ENCODE measurements at places on chromosomes 4 and X. TPM values are rescaled to one million over a fixed set of nuclear protein-coding genes. Genes with fewer than 3 reads are reported as not detected.

GRCh38 chrX:12332786-12333347, 194.6 kb downstream of the FRMPD4 start:
- H3K36me3 ChIP-seq: no peaks in the 10 kb centered on the region
- no peaks in the 10 kb centered on the region for H3K4me1 ChIP-seq
- no peak for DNase-seq
- no peak overlapping the region for H3K4me3 ChIP-seq
- H3K27ac ChIP-seq: no peak overlapping the region
- no peaks in the 10 kb centered on the region for H3K27me3 ChIP-seq

DNA sequence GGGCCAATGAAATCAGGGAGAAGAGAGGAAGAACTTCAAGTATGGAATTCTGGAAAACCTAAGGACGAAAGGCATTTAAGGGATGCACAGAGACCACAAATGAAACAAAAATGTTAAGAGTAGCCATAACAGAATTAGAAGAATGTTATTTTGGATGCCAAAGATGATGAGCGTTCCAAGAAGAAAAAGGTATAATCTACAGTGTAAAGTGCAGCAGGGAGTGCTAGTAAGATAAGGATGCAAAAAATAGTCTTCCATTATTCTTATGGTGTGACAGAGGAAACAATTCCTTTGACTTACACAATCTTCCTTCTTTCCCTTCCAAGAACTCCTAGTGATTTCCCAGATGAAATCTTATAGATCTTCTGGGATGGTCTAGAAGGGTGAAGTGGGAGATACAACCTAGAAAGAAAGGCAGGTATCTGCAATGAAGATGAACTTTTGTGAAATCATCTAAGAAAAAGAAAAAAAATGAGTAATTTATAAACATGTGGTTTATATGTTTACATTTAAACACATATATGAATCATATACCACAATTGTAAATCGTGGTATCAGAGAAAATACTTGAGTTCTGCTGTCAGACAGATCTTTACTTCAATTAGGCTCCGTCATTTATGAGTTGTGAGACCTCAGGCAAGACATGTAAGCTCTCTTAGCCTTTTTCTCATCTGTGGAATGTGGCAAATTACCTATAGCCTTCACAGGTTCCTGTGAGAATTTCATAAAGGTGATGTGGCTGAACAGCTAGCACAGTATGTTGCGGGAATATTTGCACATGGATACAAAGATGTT, 8.1 kb downstream of the MORF4L2 start:
- no peak overlapping the region for H3K27ac ChIP-seq
- no peaks in the 10 kb centered on the region for H3K27me3 ChIP-seq
- peaks cover 10% of the 10 kb centered on the region for H3K36me3 ChIP-seq
- DNase-seq: no peak
- no peak overlapping the region for H3K4me3 ChIP-seq

GRCh38 chrX:41705680-41706374, 17.1 kb downstream of the GPR34 start:
- H3K27ac ChIP-seq: no peak overlapping the region
- no peaks in the 10 kb centered on the region for H3K27me3 ChIP-seq
- peaks cover 6% of the 10 kb centered on the region for H3K4me1 ChIP-seq
- H3K4me3 ChIP-seq: no peak overlapping the region
- DNase-seq: no peak
- H3K36me3 ChIP-seq: no peaks in the 10 kb centered on the region

DNA sequence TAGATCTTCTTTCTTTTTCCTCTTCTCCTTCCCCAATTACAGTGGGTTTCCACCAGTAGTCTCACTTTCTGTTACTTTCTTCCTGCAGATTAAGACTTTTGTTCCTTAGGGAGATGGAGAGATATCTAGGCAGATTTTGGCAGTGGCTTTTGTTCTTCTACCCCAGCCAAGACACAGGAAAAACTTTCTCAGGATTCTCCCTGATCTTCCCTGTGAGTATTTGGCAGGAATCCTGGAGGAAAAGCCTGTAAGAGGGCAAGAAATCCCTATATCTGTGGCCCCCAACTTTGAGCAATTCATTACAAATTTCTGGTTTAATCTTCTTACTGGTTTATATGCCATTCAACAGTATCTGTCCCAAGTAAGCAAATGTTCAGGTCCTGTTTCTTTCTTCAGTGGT, 21.9 kb downstream of the SLC9A7 start:
- no peaks in the 10 kb centered on the region for H3K36me3 ChIP-seq
- no peaks in the 10 kb centered on the region for H3K27me3 ChIP-seq
- DNase-seq: no peak
- no peak overlapping the region for H3K27ac ChIP-seq

SPIN2B gene
- polyA plus RNA-seq: 20.5 TPM

PGRMC2 gene
- 23.6 TPM for polyA plus RNA-seq

DNA sequence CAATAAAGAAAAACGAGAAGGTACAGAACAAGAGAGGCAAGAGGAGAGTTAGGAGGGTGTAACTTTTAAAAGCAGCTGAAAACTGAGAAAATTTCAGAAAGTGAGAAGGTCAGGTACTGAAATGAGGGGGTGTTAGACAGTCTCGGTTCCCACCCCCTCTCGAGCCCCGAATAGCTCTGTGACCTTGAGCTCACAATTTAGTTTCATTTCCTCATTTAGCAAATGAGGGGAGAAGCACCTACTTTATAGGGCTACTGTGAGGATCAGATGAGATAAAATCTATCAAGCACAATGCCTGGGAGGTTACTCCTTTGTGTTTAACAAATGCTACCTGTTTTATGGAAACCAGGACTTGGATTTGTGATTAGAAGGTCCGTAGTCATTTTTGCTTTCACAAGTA, 4.9 kb downstream of the UGT8 start:
- no peaks in the 10 kb centered on the region for H3K4me1 ChIP-seq
- H3K27ac ChIP-seq: no peak overlapping the region
- no peak overlapping the region for H3K4me3 ChIP-seq
- H3K27me3 ChIP-seq: no peaks in the 10 kb centered on the region
- no peak for DNase-seq

DNA sequence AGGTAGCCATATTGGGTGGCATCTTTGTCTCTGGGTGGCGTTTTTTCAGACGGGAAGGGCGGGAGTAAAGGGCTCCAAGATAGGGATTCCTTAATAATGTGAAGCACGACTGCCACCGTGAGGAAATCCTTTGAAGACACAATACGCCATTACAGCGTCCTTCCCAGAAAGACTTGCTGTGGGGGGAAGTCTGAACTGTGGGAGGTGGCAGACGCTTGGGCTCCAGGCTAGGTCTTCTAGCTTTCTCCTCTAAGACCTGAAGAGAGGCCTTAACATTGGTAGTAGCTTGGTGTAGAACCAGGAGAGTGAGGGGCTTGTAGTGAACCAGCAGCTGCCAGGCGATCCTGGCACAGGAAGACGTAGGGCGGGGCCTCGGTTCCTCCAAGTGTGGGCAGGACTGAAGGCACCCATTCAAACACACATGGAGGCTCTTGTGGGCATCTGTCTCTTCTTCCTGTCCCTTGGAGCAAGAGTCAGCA, 197.3 kb downstream of the OR13H1 start:
- no peak overlapping the region for H3K4me3 ChIP-seq
- no peaks in the 10 kb centered on the region for H3K4me1 ChIP-seq
- no peaks in the 10 kb centered on the region for H3K27me3 ChIP-seq
